Activated gamma-delta T cell treated with anti-CD3 and anti-CD28 coated beads, Interleukin-2, amount 50 U/mL, for 16 hours (primary cell): ENCODE measurements at places on chromosomes 2 and 18.

- DNase-seq = no peak
Observed at GRCh38 chr2:95005726-95006125, 19.8 kb upstream of the MAL start.

- DNase-seq = no peak
Observed at GRCh38 chr2:189866296-189866695, 82.0 kb downstream of the PMS1 start.

DNA sequence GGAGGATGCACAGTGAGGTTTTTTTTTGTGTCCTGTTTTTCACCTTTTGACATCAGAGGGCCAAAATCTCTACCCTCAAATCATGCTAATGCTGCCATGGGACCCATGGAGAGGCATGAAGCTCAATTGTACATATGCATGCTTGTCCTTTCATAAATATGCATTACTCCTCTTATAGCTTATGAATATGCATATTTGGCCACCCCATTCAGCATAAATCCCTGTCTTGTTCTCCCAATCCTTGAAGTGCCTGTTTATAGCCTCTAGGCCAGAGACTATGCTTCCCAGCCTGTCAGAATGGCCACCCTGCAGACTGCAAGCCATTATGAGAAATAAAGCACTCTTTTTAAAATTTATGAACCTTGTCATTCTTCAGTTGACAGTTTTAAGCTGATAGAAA, 696.4 kb upstream of the ZNF804A start:
- no peak for DNase-seq

DNA sequence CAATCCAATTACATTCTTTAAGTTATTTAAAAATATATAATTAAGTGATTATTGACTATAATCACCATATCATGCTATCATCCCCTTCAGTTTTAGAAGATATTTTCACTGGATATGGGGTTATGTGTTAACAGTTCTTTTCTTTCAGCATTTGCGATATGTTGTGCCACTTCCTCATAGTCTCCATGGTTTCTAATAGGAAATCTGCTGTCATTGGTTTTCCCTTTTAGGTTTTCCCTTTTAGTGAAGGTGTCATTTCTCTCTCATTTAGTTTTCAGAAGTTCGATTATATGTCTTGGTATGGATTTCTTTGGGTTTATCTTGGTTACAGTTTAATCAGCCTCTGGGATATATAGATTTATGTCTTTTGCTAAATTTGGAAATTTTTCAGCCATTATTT, 34.8 kb upstream of the EPG5 start:
- no peak for DNase-seq

GRCh38 chr2:40037303-40037702, 258.2 kb upstream of the THUMPD2 start:
- DNase-seq = no peak

DNA sequence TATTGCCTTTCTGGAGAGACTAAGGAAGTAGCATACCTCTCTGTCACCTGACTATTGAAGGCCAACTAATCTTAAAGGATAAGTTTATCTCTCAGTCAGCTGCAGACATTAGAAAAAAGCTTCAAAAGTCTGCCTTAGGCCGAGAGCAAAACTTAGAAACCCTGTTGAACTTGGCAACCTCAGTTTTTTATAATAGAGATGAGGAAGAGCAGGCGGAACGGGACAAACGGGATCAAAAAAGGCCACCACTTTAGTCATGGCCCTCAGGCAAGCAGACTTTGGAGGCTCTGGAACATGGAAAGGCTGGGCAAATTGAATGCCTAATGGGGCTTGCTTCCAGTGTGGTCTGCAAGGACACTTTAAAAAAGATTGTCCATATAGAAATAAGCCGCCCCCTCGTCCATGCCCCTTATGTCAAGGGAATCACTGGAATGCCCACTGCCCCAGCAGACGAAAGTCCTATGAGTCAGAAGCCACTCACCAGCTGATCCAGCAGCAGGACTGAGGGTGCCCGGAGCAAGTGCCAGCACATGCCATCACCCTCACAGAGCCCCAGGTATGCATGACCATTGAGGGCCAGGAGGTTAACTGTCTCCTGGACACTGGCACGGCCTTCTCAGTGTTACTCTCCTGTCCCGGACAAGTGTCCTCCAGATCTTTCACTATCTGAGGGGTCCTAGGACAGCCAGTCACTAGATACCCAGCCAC, 61.5 kb upstream of the FAM98A start:
- no peak for DNase-seq

DNA sequence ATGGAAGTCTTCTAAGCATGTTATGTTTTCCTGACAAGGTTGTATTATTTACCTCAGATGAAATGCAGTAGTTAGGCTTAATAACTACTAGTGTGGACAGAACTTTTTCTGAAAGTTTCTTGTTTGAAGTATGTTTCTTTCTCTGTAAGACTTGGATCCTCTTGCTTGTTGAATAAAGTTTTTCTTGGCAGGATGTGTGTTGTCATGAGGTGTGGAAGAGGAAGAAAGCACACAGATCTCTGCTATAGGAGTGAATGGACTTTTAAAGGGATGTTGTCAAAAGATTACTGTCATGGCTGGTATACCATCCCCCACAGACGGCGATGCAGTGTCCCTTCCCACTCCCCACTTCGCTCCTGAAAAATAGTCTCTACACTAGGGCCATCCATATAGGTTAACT, 2.6 kb downstream of the CAB39 start:
- DNase-seq = no peak

GRCh38 chr2:19140463-19141208, 217.8 kb downstream of the OSR1 start:
- DNase-seq = no peak

DNA sequence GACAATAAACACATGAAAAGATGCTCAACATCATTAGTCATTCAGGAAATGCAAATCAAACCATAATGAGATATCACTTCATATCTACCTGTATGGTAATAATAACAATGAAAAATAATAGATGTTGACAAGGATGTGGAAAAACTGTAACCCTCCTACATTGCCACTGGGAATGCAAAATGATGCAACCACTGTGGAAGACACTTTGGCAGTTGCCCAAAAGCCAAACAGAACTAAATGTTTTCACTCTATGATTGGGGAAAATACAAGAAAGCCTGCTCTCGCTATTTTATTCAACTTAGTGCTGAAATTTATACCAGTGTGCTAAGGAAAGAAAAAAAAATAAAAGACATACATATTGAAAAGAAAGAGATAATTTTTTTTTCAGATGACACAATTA, 934.5 kb downstream of the CNTNAP5 start:
- DNase-seq = no peak

GRCh38 chr2:147214914-147215313, 629.9 kb upstream of the ACVR2A start:
- no peak for DNase-seq

- no peak for DNase-seq
Observed at GRCh38 chr18:45449418-45450227, 165.7 kb upstream of the SLC14A2 start.

- no peak for DNase-seq
Observed at GRCh38 chr2:45145073-45145899, 136.0 kb upstream of the SIX2 start.

GRCh38 chr18:41162191-41162590, 792.8 kb upstream of the PIK3C3 start:
- no peak for DNase-seq

DNA sequence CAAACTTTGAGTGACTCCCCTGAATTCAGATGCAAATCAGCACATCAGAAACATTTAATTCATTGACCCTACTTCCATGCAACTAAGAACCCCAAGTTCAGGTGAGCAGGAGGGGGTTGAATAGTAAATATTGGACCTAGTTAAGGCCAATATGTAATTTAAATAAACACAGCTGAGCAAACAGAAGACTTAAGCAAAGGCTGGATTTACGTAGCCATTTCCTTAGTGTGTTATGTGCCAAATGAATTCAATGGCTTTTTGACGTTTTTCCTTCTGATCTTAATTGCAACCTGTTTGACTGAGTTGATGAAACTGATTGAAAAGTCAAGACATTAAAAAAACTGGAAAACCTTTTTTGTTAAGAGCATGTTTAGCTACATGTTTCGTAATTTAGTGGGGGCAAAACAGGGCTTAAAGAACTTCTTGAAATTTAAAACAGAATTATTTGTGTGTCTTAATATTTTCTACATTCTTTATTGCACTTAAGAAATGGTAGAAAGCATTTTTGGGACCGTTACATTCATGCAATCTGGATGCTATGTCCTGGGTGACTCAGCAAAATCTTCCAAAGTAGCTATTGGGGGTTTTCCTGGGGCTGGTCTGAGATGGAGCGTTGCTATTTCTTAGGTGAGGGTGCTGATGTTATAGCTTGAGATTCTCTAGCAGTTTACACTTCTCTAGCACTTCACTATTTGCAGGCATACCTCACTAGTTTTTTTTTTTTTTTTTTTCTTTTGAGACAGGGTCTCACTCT, 25.5 kb upstream of the KCNE4 start:
- no peak for DNase-seq

- no peak for DNase-seq
Observed at GRCh38 chr18:9786631-9787030, 78.5 kb downstream of the RAB31 start.

DNA sequence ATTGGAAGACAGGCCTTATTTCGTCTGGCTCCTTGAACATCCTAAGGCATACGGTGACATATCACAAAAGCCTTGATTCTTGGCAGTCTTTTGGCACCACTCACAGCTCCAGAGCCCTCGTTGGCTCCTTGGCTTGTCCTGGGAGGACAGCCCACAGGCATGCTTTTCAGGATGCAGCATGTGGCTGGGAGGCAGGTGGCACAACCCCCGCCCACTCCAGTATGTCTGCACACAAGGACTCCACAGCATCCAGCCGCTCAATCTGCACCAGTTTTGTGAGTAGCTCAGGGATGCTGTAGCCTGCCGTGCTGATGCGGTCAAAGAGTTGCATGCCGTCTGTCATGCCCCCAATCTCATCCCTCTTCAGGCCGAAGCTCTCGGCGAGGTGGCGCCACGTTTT, 92.3 kb downstream of the EDAR start:
- DNase-seq = no peak

GRCh38 chr2:101899871-101900270, 91.9 kb upstream of the IL1R2 start:
- no peak for DNase-seq

DNA sequence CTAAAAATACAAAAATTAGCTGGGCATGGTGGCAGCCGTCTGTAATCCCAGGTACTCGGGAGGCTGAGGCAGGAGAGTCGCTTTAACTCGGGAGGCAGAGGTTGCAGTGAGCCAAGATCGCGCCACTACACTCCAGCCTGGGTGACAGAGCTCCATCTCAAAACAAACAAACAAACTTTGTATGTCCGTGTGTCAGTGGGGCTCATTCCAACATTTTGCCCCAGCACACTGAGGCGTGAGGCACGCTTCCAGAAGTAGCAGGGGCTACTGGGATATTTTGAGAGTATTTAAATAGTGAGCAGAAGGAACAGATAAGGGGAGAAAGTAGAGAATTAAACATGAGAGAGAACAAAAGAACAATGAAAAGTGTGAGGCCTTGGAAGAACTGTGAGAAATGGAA, 83.3 kb upstream of the TANK start:
- DNase-seq = no peak

- no peak for DNase-seq
Observed at GRCh38 chr18:21996351-21996826, 173.0 kb upstream of the GATA6 start.

- DNase-seq = no peak
Observed at GRCh38 chr2:211836409-211836808, 702.2 kb downstream of the ERBB4 start.

DNA sequence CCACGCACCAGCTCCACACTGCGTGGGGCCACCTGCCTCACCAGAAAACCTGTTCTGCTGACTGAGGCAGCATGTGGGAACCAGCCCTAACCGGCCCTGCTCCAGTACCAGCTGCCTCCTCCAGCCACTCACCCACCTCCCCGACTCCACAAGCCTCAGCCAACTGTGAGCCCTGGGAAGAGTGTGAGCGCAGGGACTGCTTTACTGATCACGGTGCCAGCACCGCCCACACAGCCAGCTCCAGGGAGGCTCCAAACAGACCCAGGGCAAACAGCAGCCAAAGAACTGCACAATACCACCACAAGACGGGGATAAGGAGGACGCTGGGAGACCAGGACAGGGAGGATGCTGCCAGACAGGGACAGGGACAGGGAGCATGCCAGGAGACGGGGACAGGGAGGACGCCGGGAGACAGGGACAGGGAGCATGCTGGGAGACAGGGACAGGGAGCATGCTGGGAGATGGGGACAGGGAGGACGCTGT, 28.4 kb downstream of the EIPR1 start:
- DNase-seq = no peak
